ENCODE measurements at places on chromosomes 13 and 19.

GRCh38 chr13:79237981-79238380, 168.1 kb downstream of the RBM26 start:
- DNase-seq: no peak

DNA sequence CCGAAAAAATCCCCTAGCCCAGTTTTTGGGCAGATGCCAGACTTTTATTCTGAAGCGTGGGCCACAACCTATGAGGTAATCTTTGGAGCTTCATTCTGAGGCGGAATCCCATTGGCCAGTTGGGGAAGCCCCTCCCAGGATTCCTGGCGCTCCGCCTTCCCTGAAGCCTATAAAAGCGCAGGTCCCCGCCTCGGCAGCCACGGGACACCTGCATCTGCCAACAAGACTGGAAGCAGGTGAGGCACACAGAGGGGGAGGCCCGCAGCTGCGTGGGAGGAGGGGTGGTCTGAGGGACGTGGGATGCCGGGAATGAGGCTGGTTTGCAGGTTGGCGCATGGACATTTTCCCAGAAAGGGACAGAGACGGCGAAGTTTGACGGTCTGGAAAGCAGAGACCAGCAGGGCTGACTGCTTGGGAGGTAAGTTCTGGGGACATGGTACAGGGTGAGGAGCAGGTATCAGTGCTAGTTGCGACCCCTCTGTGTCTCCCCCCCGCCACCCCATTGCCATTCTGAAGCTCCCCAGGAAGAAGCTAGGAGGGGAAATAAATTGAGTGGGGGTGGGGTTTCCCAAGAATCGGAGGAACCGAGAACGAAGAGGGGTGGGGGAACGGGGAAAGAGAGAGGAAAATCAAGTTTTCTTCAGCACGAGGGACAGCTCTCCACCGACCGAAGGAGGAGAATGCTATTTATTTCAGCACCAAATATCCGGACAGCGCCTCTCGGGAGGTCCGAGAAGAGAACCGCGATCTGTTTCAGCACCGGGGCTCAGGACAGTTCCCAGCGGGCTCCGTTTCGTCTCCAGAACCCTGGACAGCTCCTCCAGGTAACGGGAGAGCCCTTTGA, 22.4 kb upstream of the FEM1A start:
- DNase-seq: peak; percentile 69

- DNase-seq: no peak
These were observed 10.4 kb upstream of the SOX21 start for GRCh38 chr13:94722609-94723345.

- no peak for DNase-seq
These were observed 434.4 kb upstream of the NBEA start for GRCh38 chr13:34507630-34508029.

DNA sequence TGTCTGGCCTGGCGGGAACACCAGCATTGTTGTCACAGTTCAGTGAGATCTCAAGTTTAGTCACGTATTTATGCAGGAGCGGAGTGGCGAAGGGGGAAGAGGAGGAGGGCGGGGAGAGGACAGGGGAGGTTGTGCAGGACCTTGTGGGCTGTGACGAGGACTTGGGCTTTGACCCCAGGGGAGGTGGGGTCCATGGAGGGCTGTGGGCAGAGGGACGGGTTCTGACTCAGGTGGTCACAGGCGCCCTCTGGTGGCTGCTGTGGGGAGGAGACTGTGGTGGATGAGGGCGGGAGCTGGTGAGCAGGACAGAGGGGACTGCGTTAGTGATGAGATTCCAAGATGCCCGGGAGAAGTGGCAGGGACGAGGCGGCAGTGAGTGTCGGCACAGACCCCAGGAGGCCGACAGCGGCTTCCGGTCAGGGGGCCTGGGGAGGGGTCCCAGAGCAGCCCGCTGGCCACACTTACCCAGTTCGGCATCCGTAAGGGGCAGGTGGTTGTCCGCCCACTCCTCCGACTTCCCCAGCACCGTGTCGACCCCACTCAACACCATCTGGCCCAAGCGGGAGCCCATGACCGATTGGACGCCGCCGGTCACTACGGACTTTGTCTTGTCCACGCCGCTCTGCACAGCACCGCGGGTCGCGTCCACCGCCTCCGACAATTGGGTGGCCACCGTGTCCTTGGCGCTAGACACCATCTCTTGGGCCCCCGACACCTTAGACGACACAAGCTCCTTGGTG, 15.7 kb downstream of the PLIN3 start:
- DNase-seq: peak; percentile 77

- DNase-seq: peak; percentile 71
These were observed 230.7 kb upstream of the SPRY2 start for GRCh38 chr13:80571346-80572307.

GRCh38 chr13:113902481-113902880, 38.6 kb upstream of the GAS6 start:
- DNase-seq: no peak

- DNase-seq: peak; percentile 70
These were observed 237.5 kb downstream of the COG6 start for GRCh38 chr13:39892721-39893685.

- DNase-seq: no peak
These were observed 18.1 kb downstream of the TSKS start for GRCh38 chr19:49744946-49745381.

DNA sequence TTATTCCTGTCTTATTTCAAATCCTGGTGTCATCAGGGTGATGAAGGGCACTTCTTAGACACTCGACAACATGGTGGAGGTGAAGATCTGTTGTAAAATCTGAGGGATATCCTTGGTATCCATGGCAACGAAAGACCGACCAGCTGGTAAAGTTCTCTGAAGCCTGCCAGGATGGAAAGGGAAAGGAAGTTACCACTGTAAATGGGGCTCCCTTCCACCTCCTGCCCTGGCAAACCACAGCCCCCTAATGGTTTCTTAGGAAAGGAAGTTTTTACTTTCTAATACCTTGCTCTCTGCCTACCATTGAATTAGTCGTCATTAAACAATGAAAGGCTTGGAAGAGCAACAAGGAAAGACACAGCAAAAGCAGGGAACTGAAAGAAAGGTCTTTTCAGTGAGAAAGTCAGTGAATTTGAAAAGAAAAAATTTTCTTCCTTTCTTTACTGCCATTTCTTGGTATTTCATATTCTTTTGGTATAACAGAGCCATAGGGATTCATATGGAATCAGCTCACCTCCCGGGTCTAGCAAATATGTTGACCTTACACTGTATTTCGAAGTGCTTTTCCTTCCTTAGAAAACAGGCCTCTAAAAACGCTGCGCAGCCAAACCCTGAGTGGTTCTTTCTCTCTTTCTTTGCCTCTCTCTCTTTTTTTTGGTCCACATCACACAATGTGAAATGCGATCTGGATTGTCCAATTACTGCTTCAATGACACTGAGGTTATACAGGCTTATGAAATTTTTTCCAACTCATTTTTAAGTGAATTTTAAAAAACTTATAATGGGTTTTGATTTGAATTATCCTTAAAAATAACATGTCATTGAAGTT, 111.0 kb downstream of the RGCC start:
- DNase-seq: no peak

GRCh38 chr13:113974304-113975281, 717 bp upstream of the C13orf46 start:
- DNase-seq: no peak

GRCh38 chr19:12482509-12482886, 2.1 kb downstream of the ZNF709 start:
- DNase-seq: no peak

- no peak for DNase-seq
These were observed 15.8 kb upstream of the SHISA2 start for GRCh38 chr13:26067601-26068000.

GRCh38 chr19:44806291-44806690, 2.6 kb upstream of the BCAM start:
- no peak for DNase-seq

DNA sequence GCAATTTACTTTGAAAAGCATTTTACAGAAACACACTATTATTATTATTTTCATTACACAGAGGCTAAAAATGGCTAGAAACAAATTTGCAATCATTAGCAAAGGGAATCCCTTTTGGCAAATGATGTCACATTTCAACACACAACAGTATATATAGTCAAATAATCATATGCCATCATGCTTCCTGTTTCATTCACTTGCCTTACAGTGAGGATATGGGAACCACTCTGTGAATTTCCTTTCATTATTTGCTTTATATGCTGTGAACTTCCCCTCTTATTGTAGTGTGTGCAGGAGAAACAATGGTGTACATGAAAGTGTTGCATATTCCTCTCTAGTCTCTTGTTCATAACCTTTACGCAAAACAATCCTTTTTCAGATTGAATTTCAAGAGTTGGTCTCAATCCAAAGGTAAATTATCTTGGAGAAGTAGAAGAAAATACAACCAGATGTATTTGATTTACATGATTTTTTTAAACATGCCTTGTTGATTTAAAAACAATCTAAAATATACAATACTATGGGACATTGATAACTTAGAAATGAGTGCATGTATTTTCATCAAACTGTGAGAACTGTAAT, 657.3 kb downstream of the EFNB2 start:
- no peak for DNase-seq

DNA sequence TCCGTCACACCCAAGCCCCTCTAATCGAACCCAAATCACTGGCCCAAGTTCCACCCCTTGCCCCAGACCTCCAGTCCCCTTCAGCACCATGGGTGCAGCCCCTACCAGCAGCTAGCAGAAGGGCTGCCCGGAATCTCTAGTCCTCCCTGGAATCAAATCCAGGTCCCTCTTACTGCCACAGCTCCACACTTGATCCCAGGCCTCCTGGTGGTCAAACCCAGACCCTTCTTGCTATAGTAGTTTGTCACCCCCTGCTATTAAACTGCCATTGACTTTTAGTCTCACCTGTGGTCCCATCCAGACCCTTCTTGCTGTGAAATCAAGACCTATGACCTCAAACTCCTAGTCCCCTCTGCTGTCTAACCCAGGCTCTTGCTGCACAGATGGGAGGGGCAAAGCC, 8.7 kb downstream of the HIPK4 start:
- no peak for DNase-seq

DNA sequence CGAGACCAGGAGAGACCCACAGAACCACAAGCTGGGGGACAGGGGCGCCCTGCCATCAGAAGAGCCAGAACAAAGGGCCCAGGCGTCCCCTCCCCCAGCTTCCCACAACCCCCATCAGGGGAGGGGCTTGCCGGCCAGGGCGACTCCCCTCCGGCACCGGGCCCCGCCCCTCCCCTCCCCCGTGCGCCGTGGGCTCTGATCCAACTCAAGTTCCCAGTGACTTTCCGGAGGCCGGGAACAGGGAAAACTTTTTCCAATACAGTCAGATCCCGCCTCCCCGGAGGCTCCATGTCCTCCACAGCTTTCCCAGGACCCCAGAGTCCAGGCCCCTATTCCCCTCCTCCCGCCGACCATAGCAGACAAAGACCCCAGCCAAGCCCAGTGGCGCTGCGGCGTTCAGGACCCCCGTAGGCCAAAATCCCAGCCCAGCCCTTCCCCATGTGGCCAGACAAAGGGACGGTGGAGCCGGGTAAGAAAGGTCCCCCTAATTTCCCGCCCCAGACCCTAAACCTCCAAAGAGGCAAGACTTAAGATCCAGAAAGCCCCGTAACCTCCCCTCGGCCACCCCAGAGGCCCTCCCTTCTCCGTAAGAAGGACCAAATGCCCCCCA, 673 bp downstream of the TEAD2 start:
- DNase-seq: peak; percentile 18

DNA sequence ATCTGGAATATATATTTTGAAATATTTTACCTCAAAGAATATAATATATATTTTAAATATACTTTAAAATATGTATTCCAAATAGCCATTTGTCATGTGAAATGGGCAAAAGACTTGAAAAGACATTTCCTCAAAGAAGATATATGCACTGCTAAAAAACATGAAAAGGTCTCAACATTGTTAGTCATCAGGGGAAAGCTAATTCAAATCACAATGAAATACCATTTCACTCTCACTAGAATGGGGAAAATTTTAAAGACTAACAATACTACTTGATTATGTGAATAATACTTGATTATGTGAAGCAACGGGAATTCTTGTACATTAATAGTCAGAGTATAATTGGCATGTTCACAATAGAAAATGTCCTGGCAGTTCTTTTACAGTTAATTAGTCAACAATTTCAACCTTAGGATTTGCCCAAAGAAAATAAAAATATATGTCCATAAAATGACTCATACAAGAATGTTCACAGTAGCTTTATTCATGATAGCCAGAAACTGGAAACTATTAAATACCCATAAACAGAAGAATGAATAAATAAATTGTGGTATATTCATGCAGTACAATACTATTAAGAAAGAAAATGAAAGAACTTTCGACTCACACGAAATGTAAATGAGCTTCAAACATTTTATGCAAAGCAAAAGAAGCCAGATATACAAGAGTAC, 6.8 kb upstream of the KBTBD6 start:
- DNase-seq: no peak

- no peak for DNase-seq
These were observed 55.1 kb downstream of the GPR180 start for GRCh38 chr13:94656766-94657165.

GRCh38 chr13:33132644-33133440, 116.6 kb downstream of the KL start:
- no peak for DNase-seq

- no peak for DNase-seq
These were observed 744.1 kb downstream of the UQCRFS1 start for GRCh38 chr19:28468701-28469459.

DNA sequence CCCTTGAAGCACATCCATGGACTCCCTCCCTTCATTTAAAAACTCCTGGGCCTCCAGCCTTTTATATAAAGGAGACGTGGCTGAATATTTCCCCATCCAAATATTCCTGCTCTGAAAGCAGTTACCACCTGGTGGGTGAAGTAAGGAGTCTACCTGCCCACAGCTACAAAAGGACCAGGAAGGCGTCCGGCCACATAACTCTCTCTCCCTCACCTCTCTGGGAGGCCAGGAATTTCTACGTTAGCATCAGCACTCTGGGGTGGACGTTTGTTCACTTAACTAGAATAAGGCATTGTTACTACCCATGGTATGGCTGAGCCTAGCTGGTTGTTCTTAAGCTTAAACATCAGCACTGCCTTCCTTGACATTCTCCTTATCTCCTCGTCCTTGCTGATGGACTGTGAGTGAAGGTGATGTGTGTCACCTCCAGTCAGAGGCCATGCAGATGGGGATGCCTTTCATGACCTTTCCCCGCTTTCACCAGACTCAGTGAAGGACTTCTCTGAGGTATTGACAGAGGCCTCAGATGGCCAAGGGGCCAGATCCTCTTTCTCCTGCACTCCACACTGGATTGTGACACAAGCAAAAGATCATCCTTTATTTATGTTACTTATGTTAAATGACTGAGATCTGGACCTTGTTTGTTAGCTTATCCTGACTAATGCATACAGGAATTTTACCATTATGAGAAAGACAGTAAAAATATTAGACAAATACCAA, 22.2 kb upstream of the KPNA3 start:
- DNase-seq: no peak

DNA sequence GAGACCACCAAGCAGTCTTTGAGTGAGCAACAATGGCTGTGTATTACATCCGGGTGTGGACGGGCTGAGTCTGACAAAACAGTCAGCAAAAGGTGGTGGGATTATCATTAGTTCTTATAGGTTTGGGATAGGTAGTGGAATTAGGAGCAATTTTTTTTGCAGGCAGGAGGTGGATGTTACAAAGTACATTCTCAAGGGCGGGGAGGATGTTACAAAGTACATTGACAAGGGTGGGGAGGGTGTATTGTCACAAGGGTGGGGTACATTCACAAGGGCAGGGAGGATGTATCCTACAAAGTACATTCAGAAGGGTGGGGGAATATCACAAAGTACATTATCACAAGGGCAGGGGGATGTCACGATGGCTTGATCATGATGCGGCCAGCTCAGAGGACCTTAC, 15.0 kb upstream of the ZNF561 start:
- no peak for DNase-seq

Data from SK-N-DZ (cell line).